ENCODE measurements at places on chromosomes 12 and 14. TPM values are rescaled to one million over a fixed set of nuclear protein-coding genes. Genes with fewer than 3 reads are reported as not detected.

The CCND2 gene
- total RNA-seq, result 90.6 TPM

The CABP1 gene
- total RNA-seq, result not detected

The TAS2R19 gene
- total RNA-seq, result 1.7 TPM

The NEUROD4 gene
- not detected for total RNA-seq

The ITGB7 gene
- not detected for total RNA-seq

The KLRG1 gene
- 0.51 TPM for total RNA-seq

The HOTAIR gene
- not detected for total RNA-seq

The TSPAN11 gene
- 29.3 TPM for total RNA-seq

The SRRM4 gene
- total RNA-seq, result not detected

Measured in dermis microvascular lymphatic vessel endothelial cell (primary cell).